ENCODE measurements at places on chromosomes 13 and 19.

- DNase-seq: no peak
Observed at GRCh38 chr13:103395139-103395538, 328.9 kb upstream of the SLC10A2 start.

DNA sequence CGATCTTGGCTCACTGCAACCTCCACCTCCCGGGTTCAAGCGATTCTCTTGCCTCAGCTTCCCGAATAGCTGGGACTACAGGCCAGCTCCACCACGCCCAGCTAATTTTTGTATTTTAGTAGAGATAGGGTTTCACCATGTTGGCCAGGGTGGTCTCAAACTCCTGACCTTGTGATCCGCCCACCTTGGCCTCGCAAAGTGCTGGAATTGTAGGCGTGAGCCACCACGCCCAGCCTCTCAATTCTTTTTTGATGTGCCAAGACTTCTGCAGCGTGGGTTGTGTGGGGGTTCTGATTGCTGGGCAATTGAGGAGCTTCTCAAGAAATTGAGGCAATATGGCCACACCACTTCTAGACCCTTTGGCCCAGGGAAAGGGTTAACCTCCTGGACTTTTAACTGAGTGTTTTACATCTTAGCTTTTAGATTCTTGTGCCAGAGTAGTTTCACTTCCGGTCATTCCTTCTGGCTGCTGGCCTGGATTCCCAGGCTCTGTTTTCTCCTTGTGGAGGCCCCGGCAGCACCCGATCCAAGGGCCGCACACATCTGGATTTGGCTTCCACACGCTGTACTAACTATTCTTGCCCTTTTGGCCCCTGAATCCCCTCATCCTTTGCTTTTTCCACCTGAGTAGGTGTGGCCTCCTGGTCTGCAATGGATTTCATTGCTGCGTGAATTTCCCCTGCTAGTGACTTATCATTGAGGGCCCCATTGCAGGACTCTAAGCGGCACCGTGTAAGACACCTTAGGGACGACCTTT is 14.7 kb downstream of the SMARCA4 start:
- no peak for DNase-seq

DNA sequence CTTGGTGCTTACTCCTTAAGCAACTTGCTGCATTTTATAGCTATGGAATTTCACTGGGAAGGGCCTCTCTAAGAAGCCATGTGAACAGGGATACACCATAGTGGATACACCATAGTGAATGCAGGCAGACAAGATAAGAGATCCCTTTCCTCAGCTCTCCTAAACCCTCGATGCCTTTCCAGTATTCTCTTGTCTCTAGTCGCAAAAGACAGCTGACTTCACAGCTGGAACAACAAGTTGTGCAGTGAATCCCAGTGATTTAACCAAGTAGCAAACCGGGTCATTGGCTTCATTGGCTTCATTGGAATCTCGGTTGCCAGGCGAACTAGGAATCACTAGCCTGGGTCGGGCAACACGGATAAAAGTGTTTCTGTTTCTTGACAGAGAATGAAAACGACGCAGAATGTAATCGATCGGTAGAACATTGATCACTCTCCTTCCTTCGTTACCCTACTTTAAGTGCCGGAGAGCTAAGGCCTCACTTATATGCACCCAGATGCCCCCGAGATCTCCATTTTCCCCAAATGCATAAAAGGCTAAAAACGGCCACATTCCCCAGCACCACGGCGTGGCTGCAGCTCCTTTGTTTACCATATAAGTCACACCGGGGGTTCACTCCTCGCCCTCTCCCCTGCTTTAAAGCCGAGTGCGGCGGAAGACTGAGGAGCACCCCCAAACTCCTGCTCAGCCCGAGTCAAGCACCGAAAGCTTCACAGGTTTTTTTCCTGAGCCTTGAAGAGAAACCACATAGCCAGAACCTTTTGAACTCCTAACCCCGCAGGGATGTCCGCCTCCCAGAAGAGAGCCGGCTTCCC is 674 bp downstream of the TRPC4 start:
- DNase-seq: no peak

DNA sequence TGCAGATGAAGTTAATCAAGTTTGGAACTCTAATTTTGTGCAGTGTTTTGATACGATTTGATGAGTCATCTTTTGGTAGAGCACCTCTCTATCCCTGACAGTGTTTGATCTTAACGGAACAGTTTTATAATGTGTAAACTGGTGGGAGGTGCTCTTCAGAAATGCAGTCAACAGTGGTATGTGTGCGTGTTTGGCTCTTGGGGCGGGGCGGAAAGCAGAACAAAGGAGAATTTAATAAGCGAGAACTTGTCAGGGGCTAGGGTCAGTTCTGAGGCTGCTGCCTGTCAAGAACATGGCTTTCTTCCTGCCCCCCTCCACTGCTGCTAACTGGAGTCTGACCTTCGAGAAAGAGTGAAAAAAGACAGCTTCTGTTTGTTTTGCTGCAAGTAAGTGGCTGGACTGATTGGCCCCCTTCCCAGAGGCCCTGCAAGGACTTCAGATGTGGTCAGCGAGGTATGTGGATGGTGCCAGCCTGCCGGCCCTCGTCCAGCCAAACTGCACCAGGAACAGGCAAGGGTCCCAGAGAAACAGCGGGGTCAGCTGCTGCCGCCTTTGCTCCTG is 40.8 kb downstream of the BBC3 start:
- DNase-seq: no peak

DNA sequence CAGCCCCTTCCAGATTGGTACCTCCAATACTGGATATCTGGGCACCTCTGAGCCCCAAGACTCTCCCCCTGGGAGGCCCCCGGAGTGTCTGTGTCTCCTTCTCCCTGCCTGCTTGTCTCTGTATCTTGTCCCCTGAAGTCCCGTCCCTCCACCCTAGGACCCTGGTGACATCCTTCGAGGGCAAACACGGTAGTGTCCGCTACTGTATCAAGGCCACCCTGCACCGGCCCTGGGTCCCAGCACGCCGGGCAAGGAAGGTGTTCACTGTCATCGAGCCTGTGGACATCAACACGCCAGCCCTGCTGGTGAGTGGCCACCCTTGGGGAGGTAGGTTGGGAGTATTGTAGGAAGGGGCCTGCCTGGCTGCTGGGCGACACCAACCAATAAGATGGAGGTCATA is 844 bp downstream of the ARRDC2 start:
- no peak for DNase-seq

DNA sequence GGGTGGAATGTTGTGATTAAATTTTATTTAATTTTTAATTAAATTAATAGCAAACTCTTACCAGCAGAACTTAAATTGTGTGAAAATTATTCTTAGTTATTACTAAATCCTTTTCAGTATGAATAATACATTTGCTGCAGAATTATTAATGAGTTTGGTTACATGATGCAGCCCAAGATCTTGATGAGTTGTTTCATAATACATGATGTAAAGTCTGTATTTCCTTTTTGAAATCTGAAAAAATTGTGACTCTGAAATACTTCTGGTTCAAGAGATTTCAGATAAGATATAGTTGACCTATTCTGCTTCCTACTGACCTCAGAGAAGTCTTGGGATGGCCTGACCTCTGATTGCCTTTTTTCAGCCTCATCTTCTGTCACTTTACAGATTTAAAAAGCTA is 11.1 kb downstream of the SAE1 start:
- no peak for DNase-seq

- DNase-seq: no peak
Observed at GRCh38 chr19:55116232-55116858, 1.1 kb downstream of the PPP1R12C start.

DNA sequence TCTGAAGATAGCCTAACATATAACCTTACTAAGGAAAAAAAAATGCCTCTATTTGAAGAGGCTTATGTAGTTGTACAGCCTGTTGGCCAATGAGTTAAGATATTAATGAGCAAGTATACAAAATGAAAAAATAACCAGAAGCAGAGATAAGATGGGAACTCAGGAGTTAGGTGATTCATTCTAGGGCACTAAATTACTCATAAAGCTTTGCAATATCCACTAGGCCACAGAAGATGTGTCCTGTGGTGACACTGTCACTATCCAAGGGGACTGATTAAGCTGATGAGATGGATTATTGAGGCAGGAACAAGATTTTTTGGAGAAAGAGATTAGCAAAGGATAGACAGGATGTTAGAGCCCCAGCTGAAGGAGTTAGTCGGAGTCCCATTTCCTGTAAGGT is 99.6 kb downstream of the LIG4 start:
- DNase-seq: no peak

GRCh38 chr19:38868551-38868950 is 9.5 kb downstream of the RINL start:
- DNase-seq: no peak

DNA sequence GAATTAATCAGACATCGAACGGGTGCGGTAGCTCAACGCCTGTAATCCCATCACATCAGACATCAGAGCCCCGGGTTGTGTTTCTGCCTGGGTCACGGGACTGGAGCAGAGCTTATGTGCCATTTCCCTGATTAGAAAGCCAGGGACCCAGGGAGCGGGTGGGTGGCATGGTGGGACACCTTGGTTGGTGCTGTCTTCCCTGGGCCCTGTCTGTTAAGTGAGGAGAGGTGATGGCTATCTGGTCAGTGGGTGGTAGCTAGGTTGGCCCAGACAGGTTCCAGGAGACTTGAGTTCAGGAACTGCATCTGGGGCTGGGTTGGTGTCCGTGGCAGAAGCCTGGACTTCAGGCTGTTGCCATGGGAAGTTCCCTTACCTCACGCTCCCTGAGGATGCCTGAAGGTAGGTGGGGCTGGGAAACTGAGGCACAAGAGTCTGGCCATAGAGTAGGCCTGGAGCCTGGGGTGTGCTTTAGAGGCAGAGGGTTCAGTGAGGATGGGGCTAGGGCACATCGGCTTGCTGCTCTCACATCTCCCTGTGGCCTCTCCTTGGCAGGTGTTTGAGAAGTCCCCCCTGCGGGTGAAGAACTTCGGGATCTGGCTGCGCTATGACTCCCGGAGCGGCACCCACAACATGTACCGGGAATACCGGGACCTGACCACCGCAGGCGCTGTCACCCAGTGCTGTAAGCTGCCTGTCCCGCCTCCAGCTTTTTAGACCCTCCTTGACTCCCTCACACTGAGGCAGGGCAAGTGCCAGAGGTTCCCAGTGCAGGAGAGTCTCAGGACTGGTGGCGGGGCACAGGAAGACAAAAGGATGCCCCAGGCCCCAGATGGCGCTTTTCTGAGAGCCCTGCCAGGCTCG is 2.1 kb downstream of the RPL18A start:
- no peak for DNase-seq

GRCh38 chr19:17540174-17540573 is 15.3 kb upstream of the COLGALT1 start:
- DNase-seq: no peak

DNA sequence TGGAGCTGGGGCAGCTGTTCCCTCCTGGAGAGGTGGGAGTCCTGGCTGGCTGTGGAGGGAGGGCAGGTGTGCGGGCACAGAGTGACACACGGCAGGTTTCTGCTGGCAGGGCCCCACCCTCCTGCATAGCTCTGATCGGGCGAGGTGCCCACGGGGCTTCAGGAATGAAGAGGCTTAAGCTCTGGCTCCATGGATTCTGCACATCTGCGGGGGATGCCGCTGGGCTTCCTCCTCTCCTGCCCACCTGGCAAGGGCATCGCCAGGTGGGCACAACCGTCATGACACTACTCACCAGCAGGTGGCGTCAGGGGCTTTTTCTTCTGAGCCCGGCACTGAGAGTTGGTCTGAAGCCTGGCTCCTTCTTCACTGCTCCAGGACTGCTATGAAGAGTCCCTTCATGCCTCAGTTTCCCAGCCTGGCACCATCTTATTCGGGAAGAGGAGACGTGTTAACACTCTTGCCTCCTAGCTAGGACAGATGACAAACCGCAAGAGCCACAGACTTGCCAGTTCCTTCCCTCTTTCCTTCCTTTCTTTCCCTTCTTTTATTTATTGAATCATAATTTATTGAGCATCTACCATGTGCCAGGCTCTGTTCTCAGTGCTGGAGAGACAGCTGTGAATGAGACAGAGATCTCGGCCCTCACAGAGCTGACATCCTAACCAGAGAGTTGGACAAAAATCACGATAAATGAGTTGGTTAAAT is 15.2 kb upstream of the PAK4 start:
- peak; percentile 28 for DNase-seq

DNA sequence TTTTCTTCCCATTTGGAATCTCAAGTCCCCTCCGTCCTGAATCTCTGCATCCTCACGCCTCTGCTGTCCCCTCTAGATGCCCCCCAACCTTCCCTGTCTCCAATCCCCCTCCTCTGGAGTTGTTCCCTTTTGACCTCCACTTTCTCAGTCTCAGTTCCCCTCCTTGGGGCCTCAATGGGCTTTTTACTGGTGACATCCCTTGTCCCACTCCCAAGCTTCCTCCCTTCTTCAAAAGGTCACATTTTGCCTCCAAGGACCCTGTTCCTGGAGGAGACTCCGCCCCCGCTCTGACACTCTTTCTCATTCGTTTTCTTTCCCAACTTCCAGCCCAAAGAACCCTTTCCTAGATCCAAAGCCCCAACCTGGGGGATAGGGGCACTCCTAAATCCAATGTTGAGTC is 1.0 kb downstream of the AP2S1 start:
- DNase-seq: no peak

DNA sequence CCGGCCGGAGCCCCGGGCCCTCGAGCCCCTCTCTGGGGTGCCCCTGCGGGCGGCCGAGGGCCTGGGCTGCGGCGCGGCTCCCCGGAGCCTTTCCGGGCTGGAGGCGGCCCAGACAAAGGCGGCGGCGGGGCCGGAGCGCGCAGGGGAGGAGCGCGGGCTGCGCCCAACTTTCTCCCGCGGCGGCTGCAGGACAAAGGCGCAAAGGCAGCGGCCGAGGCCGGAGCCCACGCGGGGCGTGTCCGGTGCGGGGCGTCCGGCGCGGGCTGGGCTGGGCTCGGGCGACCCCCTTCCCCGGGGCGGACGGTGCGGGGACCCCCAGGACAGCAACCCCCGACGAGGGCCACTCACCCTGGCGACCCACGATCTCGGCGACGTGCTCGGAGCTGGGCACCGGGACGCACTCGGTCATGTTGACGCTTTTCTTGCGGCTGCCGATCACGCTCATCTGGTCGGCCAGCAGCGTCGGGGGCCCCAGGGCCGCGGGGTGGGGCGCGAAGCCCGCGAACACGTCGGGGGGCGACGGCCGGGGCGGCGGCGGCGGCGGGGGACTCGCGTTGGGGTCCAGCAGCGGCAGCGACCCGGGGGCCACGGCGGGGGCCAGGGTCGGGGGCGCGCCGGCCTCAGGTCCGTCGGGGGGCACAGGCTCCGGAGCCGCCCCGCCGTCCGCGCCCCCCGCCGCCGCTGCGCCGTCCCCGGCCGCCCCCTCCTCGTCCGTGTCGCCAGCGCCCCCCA is 843 bp downstream of the MEX3D start:
- no peak for DNase-seq

DNA sequence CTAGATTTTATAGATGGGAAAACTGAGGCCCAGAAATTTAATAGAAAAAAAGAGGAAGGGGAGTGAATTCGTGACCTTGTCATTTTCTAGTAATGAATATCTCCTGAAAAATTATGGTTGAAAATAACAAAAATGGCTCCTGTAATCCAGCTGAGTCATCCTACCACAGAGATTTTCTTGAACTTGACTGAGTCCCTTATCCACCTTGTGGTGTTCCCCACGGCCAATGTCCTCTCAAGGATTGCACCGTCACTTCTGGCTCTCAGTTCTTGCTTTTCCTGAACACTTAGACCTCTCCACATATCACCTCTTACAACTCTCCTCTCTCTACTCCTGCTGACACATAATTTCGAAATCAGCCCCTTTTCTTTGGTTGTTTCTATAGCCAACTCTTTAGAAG is 1.2 kb upstream of the KATNAL1 start:
- no peak for DNase-seq

- peak; percentile 30 for DNase-seq
Observed at GRCh38 chr13:98972627-98973026, 5.2 kb downstream of the DOCK9 start.

- no peak for DNase-seq
Observed at GRCh38 chr13:27813826-27814225, 21.5 kb downstream of the GSX1 start.

All from NT2/D1 (cell line).